ENCODE measurements at places on chromosomes 1 and 21.

GRCh38 chr21:25080661-25081060, 526.6 kb downstream of the MRPL39 start:
- no peak for DNase-seq

DNA sequence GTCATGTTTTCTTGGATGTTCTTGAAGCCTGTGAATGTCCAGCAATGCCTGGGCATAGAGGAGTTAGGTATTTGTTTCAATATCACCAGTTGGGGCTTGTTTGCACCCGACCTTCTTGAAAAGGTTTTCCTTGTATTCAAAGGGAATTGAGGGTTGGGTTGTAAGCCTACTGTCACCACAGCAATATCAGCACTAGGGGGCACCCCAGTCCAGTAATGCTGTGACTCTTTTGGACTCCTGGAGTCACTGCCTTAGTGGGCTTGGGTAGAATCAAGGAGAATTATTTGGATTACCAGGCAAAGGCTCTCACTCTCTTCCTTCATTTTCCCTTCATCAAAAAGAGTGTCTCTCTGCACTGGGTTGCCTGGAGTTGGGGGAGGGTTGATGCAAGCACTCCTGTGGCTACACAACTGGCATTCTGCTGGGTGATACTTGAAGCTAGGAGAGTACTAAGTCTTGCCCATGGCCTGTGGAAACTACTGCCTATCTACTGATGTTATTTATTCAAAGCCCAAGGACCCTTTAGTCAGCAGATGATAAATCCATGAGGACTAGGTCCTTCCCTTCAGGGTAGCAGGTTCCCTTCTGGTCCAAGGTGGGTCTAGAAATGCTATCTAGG, 34.5 kb downstream of the OR10R2 start:
- peak; percentile 6 for DNase-seq

- no peak for DNase-seq
These were observed 29.1 kb upstream of the TADA1 start for GRCh38 chr1:166905136-166905535.

DNA sequence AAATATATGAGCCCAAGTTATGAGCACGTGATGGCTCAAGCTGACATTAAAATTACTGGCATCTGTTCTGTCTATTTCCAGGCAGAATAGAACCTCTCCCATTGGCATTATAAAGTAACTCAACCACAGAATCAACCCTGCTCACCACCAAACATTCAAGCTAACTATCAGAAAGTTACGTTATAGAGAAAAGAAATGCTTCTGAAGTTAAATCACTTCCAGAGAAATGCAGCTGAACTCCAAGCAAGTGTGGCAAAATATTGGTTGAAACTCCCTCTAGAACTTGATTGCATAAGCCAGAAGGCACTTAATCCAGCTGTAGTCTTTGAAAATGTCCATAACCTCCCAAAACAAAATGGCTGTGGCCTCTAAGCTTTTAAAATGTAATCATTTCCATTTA, 36.2 kb upstream of the UBE2U start:
- no peak for DNase-seq

- DNase-seq, result peak; percentile 74
These were observed 936 bp upstream of the UBXN11 start for GRCh38 chr1:26307363-26307781.

DNA sequence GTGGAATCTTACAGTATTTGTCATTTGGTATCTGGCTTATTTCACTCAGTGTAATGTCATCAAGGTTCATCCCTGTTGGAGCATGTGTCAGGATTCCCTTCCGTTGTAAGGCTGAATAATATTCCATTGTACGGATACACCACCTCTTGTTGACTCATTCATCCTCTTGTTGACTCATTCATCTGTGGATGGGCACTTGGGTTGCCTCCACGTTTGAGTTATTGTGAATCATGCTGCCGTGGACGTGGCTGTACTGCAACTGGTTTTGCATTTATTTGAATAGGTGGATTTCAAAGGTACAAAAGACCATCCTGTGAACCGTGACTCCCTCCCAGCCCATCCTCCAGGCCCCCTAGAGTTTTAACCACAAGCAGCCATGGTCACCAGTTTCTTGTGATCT, 11.9 kb upstream of the TCP10L start:
- DNase-seq, result no peak

DNA sequence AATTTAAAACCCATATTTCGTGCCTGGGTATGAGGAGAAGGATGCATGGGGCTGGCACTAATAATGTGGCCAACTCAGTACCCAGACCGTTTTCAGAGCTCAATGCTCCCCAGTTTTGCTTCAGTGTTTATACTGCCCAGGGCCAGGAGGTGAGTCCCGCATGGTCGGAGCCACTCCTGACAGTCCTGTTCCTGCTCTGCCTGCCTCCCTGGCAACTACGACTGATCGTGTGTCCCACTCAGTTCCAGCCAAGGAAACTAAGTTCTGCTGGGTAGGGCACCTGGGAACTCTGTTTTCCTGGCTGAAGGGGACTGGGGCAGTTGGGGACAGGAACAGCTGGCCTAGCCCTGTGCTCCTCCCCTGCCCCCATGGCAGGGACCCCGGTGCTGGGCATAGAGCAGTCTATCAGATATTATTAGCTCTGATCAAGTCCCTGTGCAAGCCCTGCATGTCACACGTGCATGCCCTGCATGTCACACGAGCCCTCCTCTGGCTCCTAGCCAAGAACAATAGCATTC, 19.2 kb downstream of the S100A7 start:
- no peak for DNase-seq

GRCh38 chr1:31007462-31007991, 58.0 kb downstream of the PUM1 start:
- DNase-seq, result no peak

DNA sequence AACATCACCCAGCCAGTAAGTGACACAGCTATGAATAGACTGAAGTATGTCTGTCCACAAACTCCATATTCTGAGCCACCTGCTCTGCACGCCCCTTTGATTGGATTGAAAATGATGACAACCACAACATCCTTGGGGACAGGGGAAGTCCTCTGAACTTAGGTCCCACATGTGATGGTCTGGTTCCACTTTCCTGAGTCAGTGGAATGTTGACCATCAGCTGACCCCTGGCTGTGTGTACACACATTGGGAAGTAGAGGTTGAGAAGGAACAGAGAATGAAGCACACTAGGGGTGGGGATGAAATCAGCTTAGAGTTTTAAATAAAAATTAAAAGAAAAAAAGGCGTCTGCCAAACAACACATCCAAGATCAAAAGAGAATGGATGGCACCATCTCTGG, 8.0 kb upstream of the DISP3 start:
- DNase-seq, result no peak

DNA sequence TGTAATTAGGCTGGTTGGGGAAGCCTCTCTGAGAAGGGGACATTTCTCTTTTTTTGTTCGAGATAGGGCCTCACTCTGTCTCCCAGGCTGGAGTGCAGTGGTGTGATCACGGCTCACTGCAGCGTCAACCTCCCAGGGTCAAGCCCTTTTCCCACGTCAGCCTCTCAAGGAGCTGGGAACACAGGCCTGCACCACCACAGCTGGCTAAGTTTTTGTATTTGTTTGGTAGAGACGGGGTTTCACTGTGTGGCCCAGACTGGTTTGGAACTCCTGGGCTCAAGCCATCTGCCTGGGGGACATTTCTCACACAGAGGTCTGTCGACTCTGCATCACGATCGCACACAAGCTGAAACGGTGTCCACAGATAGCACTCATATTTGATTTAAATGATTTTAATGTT, 39.7 kb downstream of the HUNK start:
- no peak for DNase-seq

GRCh38 chr1:115338457-115338820, 390 bp upstream of the NGF start:
- no peak for DNase-seq

DNA sequence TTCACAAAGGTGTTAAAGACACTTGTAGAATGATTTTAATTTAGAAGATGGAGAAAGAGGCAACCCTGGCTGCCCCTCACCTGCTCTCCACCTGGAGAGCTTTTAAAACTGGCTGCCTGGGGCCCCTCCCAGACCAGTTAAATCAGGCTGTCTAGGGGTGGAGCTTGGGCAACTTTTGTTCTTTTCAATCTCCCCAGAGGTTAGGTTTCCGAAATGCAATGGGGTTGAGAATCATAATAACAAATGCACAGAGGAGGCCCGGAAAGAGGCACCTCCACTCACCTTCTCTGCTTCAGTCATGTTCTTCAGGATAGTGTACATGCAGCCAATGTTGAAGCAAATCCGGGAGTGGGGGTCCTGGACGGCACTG, 400 bp downstream of the NCF2 start:
- no peak for DNase-seq

DNA sequence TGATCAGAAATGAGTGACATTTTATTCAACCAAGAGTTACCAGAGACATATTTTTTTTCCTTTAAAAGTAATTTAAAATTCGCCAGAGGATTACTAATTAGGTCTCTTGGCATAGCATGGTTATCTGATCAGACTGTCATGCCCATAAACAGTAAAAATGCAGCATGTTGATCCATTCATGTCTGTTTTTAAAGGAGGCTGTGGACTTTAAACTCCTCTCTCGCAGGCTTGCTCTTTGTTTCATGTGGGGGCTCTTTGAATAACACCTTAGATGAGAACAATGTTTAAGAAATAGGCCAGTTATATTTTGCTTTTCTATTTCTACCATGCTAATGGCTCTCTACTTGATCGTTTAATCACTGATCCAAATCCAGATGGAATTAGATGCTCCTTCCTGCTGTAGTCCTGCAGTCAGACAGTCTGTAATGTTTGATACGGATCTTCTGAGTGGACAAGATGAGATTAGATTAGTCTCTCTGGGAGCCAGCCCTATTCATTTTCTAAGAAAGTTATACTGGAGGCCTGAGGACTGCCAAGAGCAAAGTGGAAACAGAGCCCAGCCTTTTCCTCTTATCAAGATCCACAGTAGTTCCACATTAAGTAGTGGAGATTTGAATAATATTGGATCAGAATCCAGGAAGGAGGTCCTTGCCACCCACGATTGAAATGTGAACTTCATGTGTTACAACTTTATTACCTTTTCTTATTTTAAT, 197.4 kb downstream of the HS2ST1 start:
- DNase-seq, result no peak

DNA sequence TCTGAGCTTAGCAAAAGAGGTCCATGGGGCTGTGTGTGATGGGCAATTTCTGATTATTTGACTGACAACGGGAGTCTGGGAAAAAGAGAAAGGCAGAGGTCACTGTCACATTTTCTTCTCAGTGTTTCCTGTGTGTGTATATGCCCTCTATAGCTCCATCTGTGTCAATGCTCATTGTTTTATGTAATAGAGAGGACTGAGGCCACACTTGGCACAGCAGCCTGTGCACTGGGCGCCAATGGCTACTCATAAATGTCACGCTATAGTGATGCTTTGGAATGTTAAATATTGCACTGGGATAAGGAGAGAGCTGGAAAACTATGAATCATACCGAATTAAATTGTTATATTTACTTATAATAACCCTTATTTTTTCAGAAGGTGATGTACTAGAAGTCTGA, 365.4 kb downstream of the NEGR1 start:
- DNase-seq, result no peak

DNA sequence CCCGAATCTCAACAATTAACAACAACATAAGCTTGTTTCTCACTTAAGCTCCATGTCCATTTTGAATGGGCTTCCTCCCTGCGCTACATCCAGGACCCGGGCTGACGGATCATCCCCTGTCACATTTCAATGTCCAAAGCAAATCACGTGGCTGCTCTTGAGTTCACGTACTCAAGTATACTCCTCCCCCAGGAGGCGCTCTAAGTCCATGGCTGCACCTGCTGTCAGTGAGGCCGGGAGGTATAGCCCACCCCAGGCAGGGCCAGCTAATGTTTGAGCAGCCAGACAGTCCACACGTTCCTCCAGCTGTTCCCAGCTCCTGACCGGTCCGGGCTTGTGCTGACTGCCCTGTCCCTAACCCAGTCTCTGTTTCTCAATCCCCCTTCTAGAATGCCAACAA, 220.8 kb downstream of the SLC35F3 start:
- DNase-seq, result peak; percentile 5

DNA sequence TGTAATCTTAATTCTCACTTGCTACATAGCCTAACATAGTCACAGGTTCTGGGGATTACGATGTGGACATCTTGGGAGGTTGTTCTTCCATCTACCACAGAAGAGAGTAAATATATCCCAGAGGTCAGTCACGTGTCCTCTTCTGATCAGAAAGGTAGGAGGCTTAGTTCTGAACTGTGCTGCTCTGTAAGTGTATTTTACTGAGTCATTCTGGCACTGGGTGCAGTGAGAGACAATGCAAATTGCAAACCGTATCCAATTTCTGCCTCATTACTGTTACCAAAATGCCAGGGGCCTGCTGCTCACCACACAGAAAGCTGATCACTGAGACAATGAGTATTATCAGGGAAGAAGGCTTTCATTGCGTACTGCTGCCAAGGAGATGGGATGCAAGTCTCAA, 104.0 kb downstream of the GABPA start:
- DNase-seq, result no peak

DNA sequence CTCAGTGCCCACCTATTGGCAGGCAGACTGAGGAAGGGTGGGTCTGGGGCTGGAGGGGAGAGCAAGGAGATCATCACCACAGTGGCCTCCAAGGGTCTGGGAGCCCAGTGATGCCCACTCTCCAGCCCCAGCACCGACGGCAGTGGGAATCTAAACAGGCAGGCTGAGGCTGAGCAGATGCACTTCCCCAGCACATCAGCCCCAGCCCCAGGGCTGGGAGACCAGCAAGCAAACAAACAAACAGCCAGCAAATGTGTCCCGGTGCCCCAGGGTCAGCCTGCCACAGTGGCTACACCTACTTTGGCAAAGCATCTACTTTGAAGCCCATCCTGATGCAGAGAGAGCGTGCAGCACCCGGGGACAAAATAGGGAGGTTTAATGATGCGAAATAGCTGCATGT, 216.3 kb upstream of the ZC3H12A start:
- DNase-seq, result no peak

DNA sequence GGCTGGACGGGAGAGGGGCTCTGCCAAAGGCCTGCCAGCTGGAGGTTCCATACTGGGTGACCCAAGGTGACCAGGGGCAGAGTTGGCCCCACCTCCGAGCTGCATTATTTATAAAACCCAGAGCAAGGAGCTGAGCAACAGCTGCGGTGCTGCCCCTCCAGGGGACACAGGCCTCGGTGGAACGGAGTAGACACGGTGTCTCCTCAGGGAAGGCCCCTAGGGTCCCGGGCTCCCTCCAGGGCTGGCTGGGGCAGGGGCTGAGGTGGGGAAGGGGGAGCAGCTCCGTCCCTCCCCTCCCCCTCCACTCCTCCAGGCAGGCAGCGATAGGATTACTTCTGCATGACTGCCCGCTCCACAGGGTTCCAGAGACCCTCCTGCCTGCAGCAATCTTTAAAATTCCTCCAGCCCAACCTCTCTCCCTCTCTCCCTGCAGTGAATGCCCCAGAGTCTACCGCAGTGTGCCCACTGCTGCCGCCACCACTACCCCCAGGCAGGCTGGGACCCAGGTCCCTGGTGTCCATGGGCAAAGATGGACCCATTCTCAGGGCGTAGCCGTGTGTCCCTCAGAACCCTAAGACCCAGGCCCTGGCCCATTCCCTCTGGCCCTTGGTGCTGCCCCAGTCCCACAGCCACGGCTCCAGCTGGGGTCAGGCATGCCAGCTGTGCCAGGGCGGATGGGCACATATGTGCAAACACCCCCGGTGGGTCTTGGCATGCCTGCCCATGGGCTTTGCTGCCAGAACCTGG, 10.8 kb downstream of the AHDC1 start:
- no peak for DNase-seq
